ENCODE measurements at places on chromosomes 3 and 15. TPM values are rescaled to one million over a fixed set of nuclear protein-coding genes. Genes with fewer than 3 reads are reported as not detected.

DNA sequence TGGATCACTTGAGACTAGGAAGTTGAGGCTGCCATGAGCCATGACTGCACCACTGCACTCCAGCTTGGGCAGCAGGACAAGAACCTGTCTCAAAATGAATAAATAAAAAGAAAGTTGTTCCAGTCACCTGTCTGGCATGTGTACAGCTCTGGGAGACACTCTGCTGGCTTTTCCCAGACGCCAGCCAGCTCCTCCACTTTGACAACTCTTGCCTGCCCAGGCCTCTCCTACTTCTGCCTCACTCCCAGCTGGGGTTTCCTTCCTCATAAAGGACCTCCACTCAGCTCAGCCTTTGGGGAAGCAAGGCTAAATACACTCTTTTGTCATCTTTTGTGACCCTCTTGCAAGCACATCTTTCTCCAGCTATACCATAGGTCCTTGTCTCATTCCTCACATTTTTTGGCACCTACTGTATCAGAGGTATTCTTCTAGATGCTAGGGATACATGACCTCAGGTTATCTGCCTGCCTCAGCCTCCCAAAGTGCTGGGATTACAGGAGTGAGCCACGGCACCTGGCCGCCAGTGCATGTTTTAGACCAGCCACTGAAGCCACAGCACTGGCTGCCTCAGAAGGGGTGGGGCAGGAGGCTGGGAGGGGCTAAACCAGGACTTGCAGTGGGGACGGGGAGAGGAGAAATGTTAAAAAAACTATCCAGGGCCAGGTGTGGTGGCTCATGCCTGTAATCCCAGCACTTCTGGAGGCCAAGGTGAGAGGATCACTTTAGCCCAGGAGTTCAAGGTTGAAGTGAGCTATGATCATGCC, 10.0 kb upstream of the ELP6 start:
- DNase-seq, result no peak

The VIPR1 gene
- polyA plus RNA-seq, result 3.1 TPM

The SPSB4 gene
- polyA plus RNA-seq, result not detected

The ATP10A gene
- 2.3 TPM for polyA plus RNA-seq

The EPHB1 gene
- polyA plus RNA-seq, result 0.13 TPM

GRCh38 chr3:13491206-13491974, 11.3 kb downstream of the HDAC11 start:
- DNase-seq, result no peak

GRCh38 chr3:194165271-194166018, 29.5 kb downstream of the HES1 start:
- DNase-seq, result no peak

DNA sequence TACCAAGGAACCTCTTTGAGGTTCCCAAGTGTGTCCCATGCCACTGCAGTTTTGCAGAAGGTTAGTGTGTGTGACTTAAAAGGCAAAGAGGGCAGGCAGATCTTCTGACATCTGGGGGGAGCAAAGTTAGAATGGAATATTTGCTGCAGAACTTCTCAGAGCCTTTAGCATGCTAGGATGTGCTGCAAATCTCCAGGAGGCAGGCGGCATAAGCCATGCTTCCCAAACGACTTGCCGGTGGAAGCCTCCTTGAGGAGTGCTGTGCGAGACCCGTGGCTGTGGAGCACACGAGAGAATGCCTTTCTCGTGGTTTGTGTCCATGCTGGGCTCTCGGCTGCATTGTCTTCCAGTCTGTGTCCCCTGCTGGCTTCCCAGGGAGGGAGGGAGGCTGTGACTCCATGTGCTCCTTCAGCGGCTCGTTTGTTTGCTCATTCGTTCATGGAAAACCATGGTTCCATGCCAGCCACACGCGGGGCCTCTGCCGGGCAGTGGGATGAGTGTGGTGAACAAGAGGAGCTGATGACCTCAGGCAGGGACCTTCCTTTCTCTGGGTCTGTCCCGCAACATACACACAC, 13.8 kb downstream of the HDAC11 start:
- DNase-seq, result no peak

GRCh38 chr3:182793663-182794454, 555 bp downstream of the ATP11B start:
- DNase-seq, result peak; percentile 71

The ATP11B gene
- 12.2 TPM for polyA plus RNA-seq

DNA sequence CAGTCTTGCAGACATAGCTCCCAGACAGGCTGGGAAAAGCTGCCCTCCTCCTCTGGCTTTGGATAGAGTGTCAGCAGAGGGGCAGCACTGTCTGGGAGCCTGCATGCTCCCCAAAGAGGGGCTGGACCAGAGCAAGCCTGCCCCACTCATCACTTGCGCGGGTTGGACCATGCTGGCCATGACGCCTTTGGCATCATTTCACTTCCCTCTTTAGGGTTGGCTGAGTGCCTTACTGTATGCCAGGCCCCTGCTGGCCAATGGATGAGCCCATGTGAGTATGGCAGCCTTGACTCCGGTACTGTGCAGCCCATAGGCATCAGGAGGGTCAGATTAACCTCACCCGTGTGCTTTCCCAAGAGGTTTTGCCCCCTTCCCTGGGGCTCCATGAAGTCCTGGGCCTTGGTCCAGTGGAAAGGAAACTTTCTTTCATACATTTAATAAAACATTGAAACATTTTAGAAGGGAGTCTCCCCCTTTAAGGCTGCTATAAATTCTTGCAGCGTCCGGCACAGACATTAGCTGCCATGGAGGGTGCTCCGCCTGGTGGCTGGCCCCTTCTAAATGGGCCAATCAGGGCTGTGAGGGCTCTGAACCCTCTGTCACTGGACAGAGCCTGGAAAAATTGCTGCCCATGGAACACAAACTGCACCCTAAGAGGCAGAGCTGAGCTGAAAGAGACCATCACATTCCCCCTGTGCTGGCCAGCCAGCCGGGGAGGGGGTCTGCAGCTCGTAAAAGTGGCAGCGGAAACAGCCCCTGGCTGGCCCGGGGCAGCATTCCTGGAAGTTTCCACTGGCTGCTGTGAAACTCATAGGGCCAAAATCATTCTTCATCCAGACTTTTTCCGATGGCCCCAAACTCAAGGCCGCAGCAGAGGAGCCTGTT, 20.8 kb upstream of the DUSP7 start:
- no peak for DNase-seq

The IL5RA gene
- not detected for polyA plus RNA-seq

All from stomach (tissue), 19 donors.